ENCODE measurements at places on chromosomes 13 and 19. TPM values are rescaled to one million over a fixed set of nuclear protein-coding genes. Genes with fewer than 3 reads are reported as not detected.

- DNase-seq, result no peak
Observed at GRCh38 chr19:40688987-40689338, 1.5 kb downstream of the NUMBL start.

The NOTCH3 gene
- total RNA-seq, result 6.9 TPM

DNA sequence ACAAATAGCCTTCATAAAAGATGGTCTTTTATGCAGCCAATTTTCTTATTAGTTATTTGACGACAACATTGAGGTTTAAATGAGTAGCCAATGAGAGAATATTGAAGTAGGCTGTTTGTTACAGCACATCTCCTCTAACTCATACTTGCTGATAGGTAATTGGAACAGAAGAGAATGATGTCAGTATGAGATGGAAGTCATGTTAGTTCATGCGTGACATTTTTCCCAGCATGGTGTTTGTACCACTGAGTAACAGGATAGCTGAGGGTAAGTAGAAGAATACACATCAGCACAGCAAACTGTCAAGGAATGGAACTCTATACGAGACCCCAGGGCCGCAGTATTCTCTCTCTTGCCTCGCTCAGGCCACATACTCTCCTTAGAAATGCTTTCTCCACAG lies 37.2 kb downstream of the COL4A2 start:
- no peak for DNase-seq

GRCh38 chr19:2047449-2048103 lies 3.5 kb downstream of the MKNK2 start:
- DNase-seq, result no peak

DNA sequence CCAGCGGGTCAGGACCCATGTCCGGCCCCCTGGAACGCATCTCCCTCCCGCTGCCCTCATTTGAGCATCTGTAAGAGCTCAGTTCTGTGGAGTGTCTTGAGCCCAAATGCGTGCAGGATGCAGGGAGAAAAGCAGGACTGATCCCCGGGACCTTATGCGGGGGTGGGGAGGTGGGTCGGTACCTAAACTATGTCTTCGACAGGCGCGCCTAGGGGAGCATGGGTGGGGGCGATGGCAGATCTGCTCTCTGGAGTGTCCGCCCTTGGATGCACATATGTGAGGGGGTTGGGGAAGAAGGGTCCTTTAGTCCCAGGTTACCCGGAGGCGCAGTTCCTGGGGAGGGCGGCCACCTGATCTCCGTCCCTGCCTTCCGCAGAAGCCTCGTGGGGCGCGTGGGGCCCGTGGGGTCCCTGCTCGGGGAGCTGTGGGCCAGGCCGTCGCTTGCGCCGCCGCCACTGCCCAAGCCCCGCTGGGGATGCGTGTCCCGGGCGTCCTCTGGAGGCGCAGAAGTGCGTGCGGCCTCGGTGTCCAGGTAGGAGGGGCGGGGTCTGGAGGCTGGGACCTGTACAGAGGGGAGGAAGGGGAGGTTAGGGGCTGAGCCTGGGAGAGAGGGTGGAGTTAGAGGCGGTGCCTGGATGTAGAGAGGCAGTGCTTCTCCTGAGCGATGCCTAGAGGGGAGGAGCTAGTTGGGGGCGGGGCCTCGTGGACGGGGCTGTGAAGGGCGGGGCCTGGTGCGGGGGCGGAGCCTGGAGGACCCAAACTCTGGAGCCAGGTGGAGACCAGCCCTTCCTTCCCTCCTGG lies 2.9 kb downstream of the CILP2 start:
- DNase-seq, result peak; percentile 42

DNA sequence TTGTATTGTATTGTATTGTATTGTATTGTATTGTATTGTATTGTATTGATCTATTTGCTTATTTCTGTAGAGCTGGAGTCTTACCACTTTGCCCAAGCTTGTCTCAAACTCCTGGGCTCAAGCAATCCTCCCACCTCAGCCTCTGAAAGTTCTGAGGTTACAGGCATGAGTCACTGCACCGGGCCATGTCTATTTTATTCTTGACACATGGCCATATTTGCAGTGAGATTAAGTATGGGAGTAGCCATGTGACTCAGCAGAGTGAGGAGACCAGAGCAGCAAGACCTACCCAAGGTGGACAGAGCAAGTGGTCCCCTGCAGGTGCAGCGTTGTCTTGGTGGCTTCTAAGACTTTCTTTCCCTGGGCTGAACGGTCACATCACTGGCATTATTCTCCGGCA lies 49.1 kb upstream of the UBAC2 start:
- DNase-seq, result no peak

- no peak for DNase-seq
Observed at GRCh38 chr19:50417111-50418081, 1.3 kb upstream of the SPIB start.

DNA sequence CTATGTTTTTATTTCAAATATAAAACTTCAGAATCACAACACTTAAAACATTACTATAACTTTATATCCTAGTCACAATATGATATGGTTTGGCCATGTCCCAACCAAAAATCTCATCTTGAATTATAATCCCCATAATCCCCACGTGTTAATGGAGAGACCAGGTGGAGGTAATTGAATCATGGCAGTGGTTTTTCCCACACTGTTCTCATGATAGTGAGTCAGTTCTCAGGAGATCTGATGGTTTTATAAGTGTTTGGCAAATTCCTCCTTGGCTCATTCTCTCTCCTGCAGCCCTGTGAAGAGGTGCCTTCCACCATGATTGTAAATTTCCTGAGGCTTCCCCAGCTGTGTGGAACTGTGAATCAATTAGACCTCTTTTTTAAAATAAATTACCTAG lies 307.6 kb downstream of the SPRY2 start:
- DNase-seq, result no peak

The EBPL gene
- total RNA-seq, result 44.8 TPM

DNA sequence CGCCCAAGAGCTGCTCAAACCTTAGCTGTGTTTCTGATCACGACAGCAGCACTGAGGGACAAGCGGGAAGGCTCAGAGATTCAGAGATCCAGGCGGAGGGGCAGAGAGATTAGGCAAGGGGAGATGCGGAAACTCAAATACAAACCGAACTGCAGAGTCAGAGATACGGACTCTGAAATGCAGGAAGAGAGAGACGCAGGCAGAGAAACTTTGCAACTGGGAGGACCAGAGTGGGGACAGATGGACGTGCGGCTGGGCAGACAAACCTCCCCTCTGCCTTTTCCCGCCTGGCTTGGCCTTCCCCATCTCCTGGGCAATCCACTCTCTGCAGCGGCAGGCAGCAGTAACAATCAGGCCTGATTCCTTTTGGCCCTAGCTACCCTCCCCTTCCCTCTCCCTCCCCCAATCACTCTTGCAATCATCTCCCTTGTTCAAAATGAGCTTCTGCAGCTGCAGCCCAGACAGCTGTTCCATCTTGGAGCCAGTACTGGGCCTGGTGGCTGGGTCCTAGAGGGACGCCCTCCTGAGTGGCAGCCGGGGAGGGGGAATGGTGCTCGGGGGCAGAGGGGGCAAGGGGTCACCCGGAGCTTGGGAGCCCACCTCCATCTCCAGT lies 29.7 kb downstream of the OLFM2 start:
- no peak for DNase-seq

DNA sequence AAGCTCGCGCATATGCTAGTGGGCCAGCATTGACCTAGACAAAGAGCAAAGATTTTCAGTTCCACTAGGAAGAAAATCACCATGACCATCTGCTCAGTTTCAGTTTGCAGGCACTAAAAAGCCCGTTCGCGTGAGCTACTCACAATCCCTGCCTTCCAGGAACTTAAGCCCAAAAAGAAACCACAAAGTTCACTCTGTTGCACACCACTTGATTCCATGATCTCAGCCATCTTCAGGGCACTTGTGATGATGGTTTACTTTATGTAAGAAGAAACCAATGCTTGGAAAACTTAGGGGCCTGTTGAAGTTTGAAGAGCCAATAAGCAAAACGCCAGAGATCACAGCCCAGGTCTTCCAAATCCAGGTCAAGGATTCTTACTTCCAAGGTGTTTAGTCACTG lies 45.0 kb upstream of the SLC15A1 start:
- no peak for DNase-seq

DNA sequence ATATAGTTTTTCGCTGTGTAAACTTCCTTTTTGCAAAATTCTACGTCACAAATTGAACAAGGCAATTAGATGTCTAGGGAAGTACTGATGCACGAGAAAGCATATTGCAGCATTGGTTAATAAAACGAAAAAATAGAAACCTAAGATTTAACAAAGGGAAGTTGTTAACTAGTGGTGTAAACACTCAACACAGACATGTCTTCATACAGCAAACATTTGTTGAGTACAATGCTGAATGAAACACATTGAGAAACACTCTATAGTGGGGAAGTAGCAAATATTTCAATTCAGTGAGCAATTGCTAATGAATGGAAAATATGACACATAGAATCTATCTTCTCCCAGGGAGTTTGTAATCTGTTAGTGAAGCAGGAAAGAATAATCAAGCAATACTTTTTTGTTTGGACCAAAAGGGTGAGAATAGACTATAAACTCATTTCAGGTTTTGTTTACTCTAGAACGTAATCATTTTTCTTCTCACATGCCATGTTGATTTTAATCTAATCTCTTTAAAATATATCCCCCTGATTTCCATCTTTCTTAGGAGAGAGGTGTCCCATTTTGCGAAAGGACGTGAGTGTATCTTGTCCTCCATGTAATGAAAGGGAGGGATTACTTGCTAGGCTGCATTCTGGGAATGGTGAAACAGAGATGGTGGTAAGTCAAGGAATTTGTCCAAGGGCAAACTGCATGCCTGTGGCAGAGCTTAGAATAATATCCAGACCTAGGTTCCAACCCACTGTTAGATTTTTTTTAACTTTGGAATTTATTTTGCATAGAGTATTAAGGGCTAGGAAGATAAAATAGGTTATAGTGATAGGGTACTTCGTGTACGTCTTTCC lies 1.7 kb upstream of the ANKRD10 start:
- no peak for DNase-seq

The SLC10A2 gene
- total RNA-seq, result under 0.01 TPM

DNA sequence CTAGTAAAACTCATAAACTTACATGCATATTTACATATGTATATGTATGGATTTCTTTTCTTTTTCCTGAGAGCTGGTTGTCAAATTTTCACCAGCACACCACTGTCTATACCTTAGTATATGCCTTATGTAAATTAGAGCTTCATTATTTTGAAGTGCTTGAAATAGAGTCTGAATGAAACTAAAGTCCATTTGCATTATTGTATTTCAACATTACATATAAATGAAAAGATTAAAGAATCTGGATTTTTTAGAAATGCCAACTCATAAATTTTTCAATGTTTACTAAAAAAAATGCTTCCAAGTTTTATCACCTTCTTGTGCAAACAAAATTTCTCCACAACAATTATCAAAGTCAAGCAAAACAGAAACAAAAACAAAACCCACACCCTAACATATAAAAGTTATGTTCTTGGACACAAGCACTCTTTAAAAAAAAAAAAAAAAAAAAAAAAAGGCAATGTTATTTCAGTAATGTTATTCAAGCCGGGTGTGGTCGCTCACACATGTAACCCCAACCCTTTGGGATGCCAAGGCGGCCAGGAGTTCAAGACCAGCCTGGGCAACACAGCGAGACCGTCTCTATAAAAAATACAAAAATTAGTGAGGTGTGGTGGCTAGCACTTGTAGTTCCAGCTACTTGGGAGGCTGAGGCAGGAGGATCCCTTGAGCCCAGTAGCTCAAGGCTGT lies 18.3 kb downstream of the MED26 start:
- no peak for DNase-seq

- DNase-seq, result peak; percentile 76
Observed at GRCh38 chr19:12965017-12965811, 4.2 kb upstream of the DAND5 start.

The IFNL1 gene
- total RNA-seq, result not detected

The KLC3 gene
- total RNA-seq, result 0.41 TPM

- no peak for DNase-seq
Observed at GRCh38 chr13:101157261-101157660, 259.0 kb downstream of the NALCN start.

- DNase-seq, result no peak
Observed at GRCh38 chr13:110443622-110444225, 117.8 kb downstream of the RAB20 start.

- no peak for DNase-seq
Observed at GRCh38 chr13:68378294-68378693, 1148.2 kb upstream of the PCDH9 start.

The ZNF473 gene
- 11.0 TPM for total RNA-seq

The TRPC4 gene
- total RNA-seq, result 14.7 TPM

DNA sequence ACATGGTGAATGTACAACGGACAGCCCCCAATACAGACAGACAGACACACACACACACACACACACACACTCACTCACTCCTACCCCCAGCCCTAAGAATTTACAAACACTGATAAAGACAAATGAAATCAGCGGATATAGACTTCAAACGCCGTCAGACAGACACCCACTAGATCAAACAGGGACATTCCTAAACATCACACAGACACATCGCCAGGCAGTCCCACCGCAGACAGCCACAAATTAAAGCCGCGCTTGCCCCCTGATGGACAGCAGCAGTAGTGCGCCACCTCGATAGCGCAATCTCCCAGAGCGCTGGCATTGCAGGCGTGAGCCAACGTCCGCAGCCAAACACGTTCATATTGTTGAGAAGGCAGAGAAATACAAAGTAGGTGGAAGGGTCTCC lies 24.7 kb upstream of the ADGRE1 start:
- DNase-seq, result peak; percentile 76

The ZNF534 gene
- total RNA-seq, result 3.3 TPM

All from frontal cortex (tissue), 4 donors.